B cell (primary cell): ENCODE measurements at places on chromosomes 1 and 21. TPM values are rescaled to one million over a fixed set of nuclear protein-coding genes. Genes with fewer than 3 reads are reported as not detected.

LMX1A gene
- not detected in 2 replicates for total RNA-seq

CRYAA gene
- total RNA-seq, result not detected in 2 replicates

AMY1C gene
- not detected in 2 replicates for total RNA-seq

S100A5 gene
- not detected in 2 replicates for total RNA-seq

- H3K36me3 ChIP-seq, result no peaks in the 10 kb centered on the region
- no peak for DNase-seq
- H3K27me3 ChIP-seq, result no peaks in the 10 kb centered on the region
Measured at GRCh38 chr1:108961198-108961597, 2.1 kb downstream of the CLCC1 start.

GRCh38 chr1:151681923-151682322 lies 34.7 kb downstream of the CELF3 start:
- H3K4me1 ChIP-seq, result no peaks in the 10 kb centered on the region
- no peaks in the 10 kb centered on the region for H3K27me3 ChIP-seq
- DNase-seq, result no peak
- peaks cover 11% of the 10 kb centered on the region for H3K36me3 ChIP-seq

OR2AK2 gene
- 0.39 and 0.61 TPM in 2 replicates for total RNA-seq

PKLR gene
- total RNA-seq, result not detected in 2 replicates

- H3K4me3 ChIP-seq, result no peak overlapping the region
- H3K27me3 ChIP-seq, result no peaks in the 10 kb centered on the region
- H3K36me3 ChIP-seq, result no peaks in the 10 kb centered on the region
- no peak overlapping the region for H3K27ac ChIP-seq
Measured at GRCh38 chr1:67679691-67680090, 5.3 kb upstream of the GADD45A start.

- no peaks in the 10 kb centered on the region for H3K27me3 ChIP-seq
- peaks cover 6% of the 10 kb centered on the region for H3K36me3 ChIP-seq
- H3K4me3 ChIP-seq, result no peak overlapping the region
- DNase-seq, result no peak
- H3K4me1 ChIP-seq, result no peaks in the 10 kb centered on the region
Measured at GRCh38 chr1:174923820-174924219, 75.9 kb upstream of the CACYBP start.

TCHH gene
- not detected in 2 replicates for total RNA-seq

- no peaks in the 10 kb centered on the region for H3K36me3 ChIP-seq
- H3K4me1 ChIP-seq, result peaks cover 3% of the 10 kb centered on the region
- no peak overlapping the region for H3K4me3 ChIP-seq
- DNase-seq, result no peak
Measured at GRCh38 chr1:8352886-8353785, 35.2 kb downstream of the SLC45A1 start.

PTAFR gene
- 4.7 and 5.9 TPM in 2 replicates for total RNA-seq

DNA sequence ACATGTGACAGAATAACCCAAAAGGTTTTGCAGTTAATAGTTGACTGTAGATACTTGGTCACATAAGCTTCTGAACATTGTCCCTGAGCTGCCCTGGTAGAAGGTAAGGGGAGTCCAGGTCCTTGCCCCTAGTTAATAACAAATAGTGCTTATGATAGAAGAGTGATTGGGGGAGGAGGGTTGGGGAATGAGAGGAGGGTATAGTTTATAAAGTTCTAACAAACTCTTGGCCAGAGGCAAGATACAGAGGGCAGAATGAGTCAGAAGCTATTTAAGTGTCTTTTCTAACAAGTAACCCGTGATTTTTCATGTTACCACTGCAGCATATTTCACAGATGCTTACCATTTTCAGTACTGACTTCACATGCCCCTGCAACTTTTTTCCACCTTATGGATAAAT lies 26.7 kb upstream of the MYOCOS start:
- H3K36me3 ChIP-seq, result peaks cover 25% of the 10 kb centered on the region
- H3K27me3 ChIP-seq, result no peaks in the 10 kb centered on the region
- H3K27ac ChIP-seq, result no peak overlapping the region
- H3K4me3 ChIP-seq, result no peak overlapping the region
- no peak for DNase-seq

CD34 gene
- total RNA-seq, result 0.05 TPM in 1 of 2 replicates, not detected in the other

GRCh38 chr1:94539496-94539895 lies 2.1 kb downstream of the F3 start:
- no peak overlapping the region for H3K27ac ChIP-seq
- peaks cover 25% of the 10 kb centered on the region for H3K27me3 ChIP-seq
- H3K4me3 ChIP-seq, result no peak overlapping the region
- H3K36me3 ChIP-seq, result no peaks in the 10 kb centered on the region

DNA sequence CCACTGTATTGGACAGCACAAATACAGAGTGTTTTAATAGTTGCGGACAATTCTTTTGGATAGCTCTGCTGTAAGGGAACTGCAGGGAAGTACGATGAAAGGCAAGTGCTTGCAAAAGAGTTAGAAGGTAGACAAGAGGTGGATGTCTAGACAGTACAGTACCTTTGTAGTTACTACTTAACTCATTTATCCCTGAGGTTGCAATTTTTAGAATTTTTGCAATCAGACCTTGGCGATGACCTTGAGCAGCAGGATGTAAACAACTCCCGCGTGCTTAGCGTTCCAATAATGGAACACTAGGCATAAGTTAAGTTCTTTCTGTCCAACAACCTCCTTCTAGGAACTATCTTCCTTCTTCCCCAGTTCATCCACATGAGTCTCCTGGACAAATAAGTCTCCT lies 1.9 kb upstream of the SYT14 start:
- H3K4me1 ChIP-seq, result peaks cover 10% of the 10 kb centered on the region
- no peak for DNase-seq
- no peak overlapping the region for H3K4me3 ChIP-seq
- no peak overlapping the region for H3K27ac ChIP-seq

CD2 gene
- 0.32 and 0.74 TPM in 2 replicates for total RNA-seq

GRCh38 chr1:67748630-67749029 lies 63.6 kb downstream of the GADD45A start:
- H3K27ac ChIP-seq, result no peak overlapping the region
- H3K36me3 ChIP-seq, result no peaks in the 10 kb centered on the region
- no peak for DNase-seq
- no peaks in the 10 kb centered on the region for H3K4me1 ChIP-seq

- no peak overlapping the region for H3K4me3 ChIP-seq
- H3K27me3 ChIP-seq, result no peaks in the 10 kb centered on the region
- H3K4me1 ChIP-seq, result peaks cover 6% of the 10 kb centered on the region
- H3K27ac ChIP-seq, result peak overlapping the region; percentile 25
- peak; percentile 70 for DNase-seq
- H3K36me3 ChIP-seq, result no peaks in the 10 kb centered on the region
Measured at GRCh38 chr1:85027242-85027983, 20.9 kb downstream of the MCOLN3 start.

OR2L8 gene
- total RNA-seq, result 0.44 and 0.94 TPM in 2 replicates

- H3K27ac ChIP-seq, result no peak overlapping the region
- H3K4me3 ChIP-seq, result no peak overlapping the region
- no peaks in the 10 kb centered on the region for H3K36me3 ChIP-seq
- no peaks in the 10 kb centered on the region for H3K27me3 ChIP-seq
Measured at GRCh38 chr1:33381977-33382376, 48.9 kb downstream of the PHC2 start.

GRCh38 chr1:96183928-96184327 lies 537.7 kb upstream of the PTBP2 start:
- no peak overlapping the region for H3K27ac ChIP-seq
- no peak for DNase-seq
- no peaks in the 10 kb centered on the region for H3K36me3 ChIP-seq
- H3K4me1 ChIP-seq, result no peaks in the 10 kb centered on the region
- no peak overlapping the region for H3K4me3 ChIP-seq
- no peaks in the 10 kb centered on the region for H3K27me3 ChIP-seq

GRCh38 chr1:116260621-116261020 lies 112.4 kb upstream of the ATP1A1 start:
- no peaks in the 10 kb centered on the region for H3K36me3 ChIP-seq
- no peaks in the 10 kb centered on the region for H3K27me3 ChIP-seq
- no peak for DNase-seq
- no peak overlapping the region for H3K27ac ChIP-seq
- H3K4me1 ChIP-seq, result peaks cover 14% of the 10 kb centered on the region

DENND2C gene
- 0.76 and 0.87 TPM in 2 replicates for total RNA-seq

DNA sequence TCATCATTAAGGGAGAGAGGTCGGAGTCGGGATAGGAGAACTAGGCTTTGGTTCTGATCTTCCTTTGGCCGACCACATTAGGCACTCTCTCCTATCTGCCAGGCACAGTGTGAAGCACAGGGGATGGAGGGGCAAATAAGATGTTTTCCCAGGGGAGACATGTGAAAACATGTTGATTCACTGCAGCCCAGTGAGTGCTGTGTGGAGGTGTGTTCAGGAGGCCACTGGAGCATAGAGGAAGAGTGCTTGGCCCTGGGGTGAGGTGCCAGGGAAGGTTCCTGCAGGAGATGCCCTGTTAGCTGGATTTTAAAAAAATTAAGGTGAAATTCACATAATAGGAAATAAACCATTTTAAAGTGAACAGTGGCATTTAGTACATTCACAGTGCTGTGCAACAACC lies 3.7 kb downstream of the VANGL2 start:
- H3K4me3 ChIP-seq, result no peak overlapping the region
- peaks cover 13% of the 10 kb centered on the region for H3K27me3 ChIP-seq
- peaks cover 14% of the 10 kb centered on the region for H3K4me1 ChIP-seq
- H3K27ac ChIP-seq, result no peak overlapping the region
- H3K36me3 ChIP-seq, result no peaks in the 10 kb centered on the region

DNA sequence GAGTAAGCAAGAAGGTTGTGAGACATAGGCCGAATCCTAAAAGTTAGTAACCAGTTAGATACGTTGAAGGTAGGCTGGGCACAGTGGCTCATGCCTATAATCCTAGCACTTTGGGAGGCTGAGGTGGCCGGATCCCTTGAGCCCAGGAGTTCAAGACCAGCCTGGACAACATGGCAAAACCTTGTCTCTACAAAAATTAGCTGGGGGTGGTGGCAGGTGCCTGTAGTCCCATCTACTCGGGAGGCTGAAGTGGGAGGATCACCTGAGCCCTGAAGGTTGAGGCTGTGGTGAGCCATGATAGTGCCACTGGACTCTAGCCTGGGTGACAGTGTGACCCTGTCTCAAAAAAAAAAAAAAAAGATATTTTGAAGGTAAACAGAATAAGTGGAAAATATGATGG lies 1.5 kb upstream of the PARP1 start:
- DNase-seq, result no peak
- no peak overlapping the region for H3K4me3 ChIP-seq
- no peaks in the 10 kb centered on the region for H3K27me3 ChIP-seq
- no peaks in the 10 kb centered on the region for H3K36me3 ChIP-seq
- H3K27ac ChIP-seq, result no peak overlapping the region

SEC16B gene
- 0.10 TPM in 1 of 2 replicates, not detected in the other for total RNA-seq

CELA2A gene
- total RNA-seq, result not detected in 2 replicates

- no peaks in the 10 kb centered on the region for H3K4me1 ChIP-seq
- no peaks in the 10 kb centered on the region for H3K27me3 ChIP-seq
- no peak overlapping the region for H3K4me3 ChIP-seq
- no peaks in the 10 kb centered on the region for H3K36me3 ChIP-seq
- no peak for DNase-seq
Measured at GRCh38 chr1:204692841-204693356, 7.4 kb upstream of the LRRN2 start.

DNA sequence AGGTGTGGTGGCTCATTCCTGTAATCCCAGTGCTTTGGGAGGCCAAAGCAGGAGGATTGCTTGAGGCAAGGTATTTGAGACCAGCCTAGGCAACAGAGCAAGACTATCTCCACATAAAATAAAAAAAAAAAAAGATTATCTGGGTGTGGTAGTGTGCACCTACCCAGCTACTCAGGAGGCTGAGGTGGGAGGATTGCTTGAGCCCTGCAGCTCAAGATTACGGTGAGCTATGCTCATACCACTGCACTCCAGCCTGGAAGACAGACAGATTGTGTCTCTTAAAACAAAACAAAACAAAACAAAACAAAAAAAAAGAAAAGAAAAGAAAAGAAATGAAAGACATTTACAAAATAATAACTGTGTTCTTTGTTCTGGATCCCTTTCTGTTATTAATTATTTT lies 6.1 kb upstream of the TLCD4 start:
- no peaks in the 10 kb centered on the region for H3K4me1 ChIP-seq
- H3K27ac ChIP-seq, result no peak overlapping the region
- H3K4me3 ChIP-seq, result no peak overlapping the region
- H3K27me3 ChIP-seq, result peaks cover 3% of the 10 kb centered on the region
- H3K36me3 ChIP-seq, result no peaks in the 10 kb centered on the region
- DNase-seq, result no peak

OR10Z1 gene
- not detected in 2 replicates for total RNA-seq

GRCh38 chr1:57336793-57337192 lies 87.1 kb downstream of the DAB1 start:
- no peak for DNase-seq
- H3K27ac ChIP-seq, result no peak overlapping the region
- no peaks in the 10 kb centered on the region for H3K27me3 ChIP-seq

GRCh38 chr1:14810595-14811361 lies 212.3 kb downstream of the KAZN start:
- DNase-seq, result no peak
- H3K27me3 ChIP-seq, result no peaks in the 10 kb centered on the region
- no peaks in the 10 kb centered on the region for H3K36me3 ChIP-seq
- no peaks in the 10 kb centered on the region for H3K4me1 ChIP-seq
